ENCODE measurements at places on chromosomes 6 and 20.

DNA sequence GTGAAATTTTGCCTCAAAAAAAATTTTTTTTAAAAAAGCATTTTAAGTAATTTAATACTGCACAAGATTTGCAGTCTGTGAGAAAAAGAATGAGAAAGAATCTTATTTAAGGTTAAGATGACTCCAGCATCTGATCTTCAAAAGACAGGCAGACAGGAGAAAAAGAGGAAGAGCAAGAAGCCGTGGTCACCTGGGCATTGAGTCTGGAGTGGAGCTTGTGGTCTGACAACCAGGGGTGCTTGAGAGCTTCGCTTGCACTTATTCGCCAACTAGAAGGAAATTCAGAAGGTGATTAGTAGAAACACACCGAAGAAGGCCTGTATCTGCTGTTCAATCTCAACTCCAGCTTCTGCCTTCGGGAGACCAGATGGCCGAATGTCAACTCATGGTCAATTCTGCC lies 75.9 kb downstream of the MYLK4 start:
- no peak for DNase-seq

DNA sequence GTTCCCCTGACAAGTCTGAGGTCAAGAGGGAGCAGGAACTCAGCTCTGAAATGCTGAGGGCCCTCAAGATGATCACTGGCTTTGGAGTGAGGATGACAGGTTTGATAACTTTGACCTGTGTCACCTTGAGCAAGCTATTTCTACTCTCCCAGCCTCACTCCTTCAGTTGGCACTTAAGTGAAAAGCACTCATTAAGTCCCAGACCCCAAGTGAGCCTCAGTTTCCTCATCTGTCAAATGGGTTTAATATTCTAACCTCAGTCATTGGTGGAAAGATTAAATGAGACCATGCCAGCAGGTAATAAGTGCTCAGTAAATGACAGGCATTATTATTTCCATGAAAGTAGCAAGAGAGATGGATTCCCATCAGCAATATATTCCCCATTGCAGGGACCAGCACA lies 14.0 kb downstream of the DEFB132 start:
- DNase-seq: no peak

DNA sequence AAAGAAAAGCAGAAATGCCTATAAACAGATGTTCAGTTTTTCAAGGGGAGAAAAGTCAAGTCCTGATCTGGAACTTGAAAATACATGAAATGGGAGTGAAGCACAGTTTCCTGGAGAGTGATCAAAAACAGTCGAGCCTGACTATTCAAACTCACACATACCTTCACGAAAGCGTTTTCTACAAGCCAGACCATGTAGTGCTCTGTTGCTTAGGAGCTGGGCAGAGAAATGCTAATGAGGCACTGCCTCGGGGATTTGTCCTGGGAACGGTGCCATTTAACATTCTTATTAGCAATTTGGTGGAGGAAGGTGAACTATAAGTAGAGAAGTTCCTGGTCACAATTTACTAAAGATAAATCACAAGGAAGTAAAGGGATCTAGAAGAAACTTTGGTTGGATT lies 5.9 kb downstream of the NHSL1 start:
- peak; percentile 89 for DNase-seq

DNA sequence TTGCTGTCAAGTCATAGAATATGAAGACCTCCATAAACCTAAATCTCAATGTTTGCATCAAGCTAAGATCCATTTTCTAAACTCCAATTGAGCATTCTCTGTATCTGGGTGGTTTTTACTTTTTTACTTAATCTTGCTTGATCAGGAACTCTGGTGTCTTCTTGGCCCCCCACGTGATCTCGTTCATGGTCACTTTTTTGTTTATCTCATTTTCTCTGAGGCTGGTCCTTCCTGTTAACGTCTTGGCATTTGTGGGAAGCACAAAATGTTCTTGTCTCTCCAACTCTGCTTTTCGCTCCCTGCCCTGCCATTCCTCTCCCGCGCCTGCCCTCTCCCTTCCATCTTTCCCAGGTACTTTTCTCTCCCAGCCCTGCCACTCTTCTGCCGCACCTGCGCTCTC lies 14.0 kb upstream of the MAPRE1 start:
- no peak for DNase-seq

- peak; percentile 27 for DNase-seq
Observed at GRCh38 chr6:124881898-124882578, 80.2 kb upstream of the RNF217 start.

GRCh38 chr6:44917430-44917829 lies 410.7 kb upstream of the RUNX2 start:
- DNase-seq: no peak

DNA sequence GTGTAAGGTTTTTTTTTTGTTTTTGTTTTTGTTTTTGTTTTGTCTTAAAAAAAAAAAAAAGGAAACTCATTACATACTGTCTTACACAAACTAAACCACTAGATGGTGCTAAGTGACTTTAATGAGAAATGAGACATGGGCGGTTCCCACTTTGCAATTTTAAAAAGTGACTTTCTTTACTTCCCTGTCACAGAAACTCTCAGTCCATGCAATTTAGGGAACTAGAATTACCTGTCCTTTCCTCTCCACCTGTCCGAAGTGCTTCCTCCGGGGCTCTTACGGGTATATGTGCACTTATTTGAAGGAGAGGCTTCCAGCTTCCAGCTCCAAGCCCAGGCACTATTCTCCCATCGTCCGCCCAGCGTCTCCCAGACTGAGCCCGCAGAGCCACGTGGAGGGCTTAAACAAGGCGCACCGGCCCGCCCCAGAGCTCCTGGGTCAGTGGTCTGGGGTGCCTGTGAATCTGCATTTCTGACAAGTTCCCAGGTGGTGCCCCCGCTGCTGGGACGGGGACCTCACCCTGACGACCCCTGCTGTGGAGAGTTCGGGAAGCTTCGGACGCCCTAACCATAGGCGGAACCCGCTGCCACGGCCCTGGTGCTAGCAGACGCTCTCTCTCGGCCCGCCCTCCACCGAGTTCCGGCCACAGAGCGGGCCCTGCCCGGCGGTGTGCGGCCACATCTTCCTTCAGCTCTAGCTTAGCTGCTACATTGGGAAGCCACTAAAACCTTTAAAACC lies 26.1 kb downstream of the BFSP1 start:
- DNase-seq: peak; percentile 85

- DNase-seq: no peak
Observed at GRCh38 chr6:131811500-131811899, 3.7 kb downstream of the ENPP1 start.

DNA sequence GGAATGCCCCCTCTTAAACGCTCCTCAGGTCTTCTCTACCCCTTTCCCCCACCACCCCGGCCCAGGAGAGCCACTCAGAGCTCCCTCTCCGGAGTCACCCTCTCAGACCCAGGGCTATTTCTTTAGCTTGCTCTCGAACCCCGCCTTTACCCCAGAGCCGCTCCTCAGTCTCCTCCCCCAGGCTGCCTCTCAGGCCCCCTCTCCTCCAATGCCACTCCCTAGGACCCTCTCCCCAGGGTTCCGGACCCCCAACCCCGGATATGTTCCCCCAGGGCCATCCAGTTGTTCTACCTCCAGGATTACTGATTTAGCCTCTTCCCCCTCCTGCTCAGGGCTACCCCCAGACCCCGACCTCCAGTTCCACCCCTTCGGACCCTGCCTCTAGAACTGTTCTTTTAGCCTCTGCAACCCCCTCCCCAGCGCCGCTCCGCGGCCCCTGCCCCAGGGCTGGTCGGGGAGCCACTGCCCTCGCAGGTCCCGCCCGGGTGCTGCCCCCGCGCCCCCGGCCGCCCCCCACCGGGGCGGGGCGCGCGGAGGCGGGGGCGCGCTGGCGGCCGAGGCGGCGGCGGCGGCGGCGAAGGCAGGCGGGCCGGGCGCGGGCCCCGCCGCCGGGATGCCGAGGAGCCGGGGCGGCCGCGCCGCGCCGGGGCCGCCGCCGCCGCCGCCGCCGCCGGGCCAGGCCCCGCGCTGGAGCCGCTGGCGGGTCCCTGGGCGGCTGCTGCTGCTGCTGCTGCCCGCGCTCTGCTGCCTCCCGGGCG lies at the start of gene MMP24:
Gene MMP24 (plus strand): TSS at position 565 of the 758 bp plus-strand sequence. CDS start 49 bp downstream, at position 614.
- DNase-seq: no peak

DNA sequence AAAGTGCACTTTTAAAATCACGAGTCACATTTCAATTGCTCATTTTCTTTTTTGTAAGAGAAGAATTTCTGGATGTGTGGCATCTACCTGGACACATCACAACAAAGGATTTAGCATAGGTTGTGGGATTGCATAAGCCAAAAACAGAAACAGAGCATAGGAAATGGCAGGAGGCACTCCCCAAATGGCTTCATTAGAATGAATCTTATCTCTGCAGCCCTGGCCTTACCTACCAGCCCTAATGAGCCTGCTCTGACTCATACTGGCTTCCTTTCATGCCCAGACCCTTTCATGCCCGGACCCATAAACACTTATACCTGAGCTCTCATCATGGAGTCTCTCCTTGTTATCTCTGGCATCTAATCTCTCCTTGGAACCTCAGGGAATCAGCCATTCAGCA lies 23.9 kb upstream of the SPTLC3 start:
- DNase-seq: no peak

DNA sequence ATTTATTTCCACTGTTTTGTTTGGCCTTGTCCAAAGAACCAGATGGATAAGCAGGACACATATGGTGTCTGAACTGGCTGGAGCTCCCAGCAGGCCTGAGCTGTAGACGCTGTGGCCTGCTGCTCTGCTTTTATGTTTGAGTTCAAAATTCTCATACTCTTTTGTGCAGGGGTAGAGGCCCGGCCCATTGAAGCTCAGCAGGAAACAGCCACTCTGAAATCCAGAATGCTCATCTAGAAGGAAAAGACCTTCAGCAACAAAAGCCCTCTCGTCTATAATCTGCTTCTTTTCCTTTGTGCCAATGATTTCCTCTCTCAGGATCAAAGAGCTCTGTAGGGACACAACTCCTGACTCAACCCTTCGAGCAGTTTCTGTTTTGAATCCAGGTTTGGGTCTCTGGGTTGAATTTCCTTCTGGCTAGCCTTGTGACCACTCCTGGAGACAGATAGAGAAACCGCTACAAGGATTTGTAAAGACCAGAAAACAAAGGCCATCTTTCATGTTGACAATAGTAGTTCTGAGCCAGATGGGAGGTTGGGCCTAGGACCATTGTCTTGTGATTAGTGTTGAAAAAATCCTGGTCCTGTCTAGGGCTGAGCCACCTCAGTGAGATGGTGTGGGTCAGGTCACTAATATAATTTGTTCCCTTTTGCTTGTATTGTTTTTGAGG lies 446.7 kb downstream of the BCKDHB start:
- DNase-seq: no peak

GRCh38 chr20:47380481-47380880 lies 24.0 kb upstream of the ZMYND8 start:
- no peak for DNase-seq

GRCh38 chr6:142824426-142824825 lies 120.5 kb downstream of the HIVEP2 start:
- peak; percentile 44 for DNase-seq

- DNase-seq: no peak
Observed at GRCh38 chr6:165117806-165118205, 191.6 kb downstream of the C6orf118 start.

GRCh38 chr6:105034470-105034869 lies 77.6 kb downstream of the LIN28B start:
- no peak for DNase-seq

DNA sequence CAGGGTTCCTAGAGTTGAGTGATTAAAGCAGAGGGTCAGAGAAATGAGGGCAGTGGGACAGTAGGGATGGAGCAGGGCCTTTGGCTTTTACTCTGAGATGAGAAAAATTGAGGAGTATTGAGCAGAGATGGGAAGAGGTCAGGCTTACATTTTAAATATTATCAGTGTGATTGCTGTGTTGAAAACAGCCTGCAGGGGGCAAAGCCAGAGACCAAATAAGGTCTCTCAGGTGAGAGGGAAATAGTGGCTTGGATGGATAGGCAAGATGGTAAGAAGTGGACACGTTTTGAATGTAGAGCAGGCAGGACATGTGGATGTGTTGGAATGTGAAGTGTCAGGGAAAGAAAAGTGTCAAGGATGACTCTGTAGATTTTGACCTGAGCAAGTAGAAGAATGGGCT lies 105.0 kb upstream of the MAP3K7 start:
- DNase-seq: no peak

DNA sequence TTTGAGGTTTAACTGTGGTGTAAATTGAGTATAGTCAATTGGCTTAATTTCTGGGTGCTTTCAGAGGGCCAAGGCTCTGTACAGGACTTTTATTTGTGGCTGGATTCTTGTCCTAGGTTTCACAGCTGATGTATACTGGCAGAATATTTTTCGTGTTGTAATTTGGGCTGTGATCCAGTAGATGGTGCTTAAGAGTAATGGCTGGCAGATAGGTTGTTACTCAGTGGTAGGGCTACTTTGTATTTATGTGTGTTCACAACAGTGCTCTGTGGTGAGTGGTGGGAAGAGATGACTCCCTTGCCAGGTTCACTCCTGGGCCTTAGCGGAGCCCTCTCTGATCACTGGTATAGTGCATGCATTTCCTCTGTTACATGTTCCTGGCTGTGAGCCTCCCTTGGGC lies 34.5 kb upstream of the FERMT1 start:
- no peak for DNase-seq

GRCh38 chr6:82129797-82130196 lies 117.7 kb downstream of the IBTK start:
- no peak for DNase-seq

DNA sequence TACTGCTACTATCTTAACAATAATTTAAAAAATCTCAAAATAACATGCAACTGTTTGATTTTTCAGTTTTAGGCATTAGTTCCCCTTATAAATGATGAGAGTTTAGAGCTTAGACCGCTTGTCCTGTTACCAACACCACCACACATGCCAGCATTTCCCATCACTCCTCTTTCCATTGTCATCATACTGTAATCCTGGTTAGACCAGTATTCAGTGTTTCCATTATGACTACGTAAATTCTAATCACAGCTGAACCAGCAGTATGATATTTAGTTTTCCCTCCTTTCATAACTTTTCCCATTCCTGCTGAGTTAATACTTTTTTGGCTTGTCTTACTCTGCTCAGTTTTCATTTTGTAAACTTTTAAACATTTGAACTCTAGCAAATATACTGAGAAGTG lies 12.2 kb upstream of the TBC1D20 start:
- peak; percentile 31 for DNase-seq

DNA sequence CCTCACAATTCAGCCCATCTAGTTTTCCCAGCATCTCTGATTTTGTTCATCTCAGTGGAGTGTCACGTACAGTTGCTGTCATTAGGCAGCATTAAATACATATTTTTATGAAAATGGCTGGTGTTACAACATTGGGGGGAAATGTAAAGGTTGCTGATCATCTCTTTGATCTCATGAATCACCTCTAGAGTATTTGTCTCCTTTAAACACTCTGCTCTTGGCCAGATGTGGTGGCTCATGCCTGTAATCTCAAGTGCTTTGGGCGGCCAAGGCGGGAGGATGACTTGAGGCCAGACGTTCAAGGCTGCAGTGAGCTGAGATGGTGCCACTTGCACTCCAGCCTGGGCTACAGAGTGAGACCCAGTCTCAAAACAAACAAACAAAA lies 128.1 kb downstream of the IPCEF1 start:
- DNase-seq: no peak

GRCh38 chr6:168739381-168739780 lies 298.4 kb downstream of the SMOC2 start:
- no peak for DNase-seq

DNA sequence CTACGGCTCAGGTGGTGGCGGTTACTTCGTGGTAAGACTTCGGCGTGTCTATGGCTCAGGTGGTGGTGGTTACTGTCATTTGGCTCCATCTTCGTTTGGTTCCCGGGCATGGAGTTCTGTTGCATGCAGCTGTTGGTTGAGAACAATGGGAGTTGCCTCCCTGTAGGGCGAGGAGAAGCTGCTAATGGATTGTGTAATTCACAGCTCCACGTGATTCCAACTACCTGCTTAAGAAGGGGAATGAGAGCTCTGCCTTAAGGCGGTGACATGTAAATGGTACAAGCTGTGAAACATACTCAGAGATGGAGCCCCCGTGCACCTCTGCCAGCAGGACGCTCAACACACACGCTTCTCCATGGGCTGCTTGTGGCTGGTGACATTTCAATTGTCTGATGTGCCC lies 12.4 kb upstream of the DACT2 start:
- no peak for DNase-seq
